Colonic mucosa (tissue), 4 donors: ENCODE measurements at places on chromosomes 7 and 10. TPM values are rescaled to one million over a fixed set of nuclear protein-coding genes. Genes with fewer than 3 reads are reported as not detected.

DNA sequence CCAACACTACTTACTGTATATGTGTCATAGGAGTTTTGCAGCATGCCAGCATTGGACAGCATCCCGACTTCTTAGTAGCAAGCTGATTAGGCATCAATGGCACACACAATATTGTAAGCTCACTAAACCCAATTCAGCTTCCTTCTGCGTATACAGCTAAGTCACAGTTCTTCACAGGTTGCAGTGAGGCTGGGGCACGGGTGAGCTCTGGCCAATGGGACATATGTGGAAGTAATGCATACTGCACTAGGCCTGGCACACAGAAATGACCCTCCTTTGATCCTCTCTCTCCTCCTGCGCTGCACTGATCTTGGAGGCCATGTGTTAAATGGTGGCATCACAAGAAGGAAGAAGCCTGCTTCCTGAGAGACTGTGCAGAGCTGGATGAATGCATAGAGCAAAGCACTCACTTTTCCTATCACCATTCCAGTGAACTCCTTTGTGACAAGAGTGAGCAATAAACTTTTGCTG is 11.9 kb downstream of the RAB11FIP2 start:
- no peak for DNase-seq

DNA sequence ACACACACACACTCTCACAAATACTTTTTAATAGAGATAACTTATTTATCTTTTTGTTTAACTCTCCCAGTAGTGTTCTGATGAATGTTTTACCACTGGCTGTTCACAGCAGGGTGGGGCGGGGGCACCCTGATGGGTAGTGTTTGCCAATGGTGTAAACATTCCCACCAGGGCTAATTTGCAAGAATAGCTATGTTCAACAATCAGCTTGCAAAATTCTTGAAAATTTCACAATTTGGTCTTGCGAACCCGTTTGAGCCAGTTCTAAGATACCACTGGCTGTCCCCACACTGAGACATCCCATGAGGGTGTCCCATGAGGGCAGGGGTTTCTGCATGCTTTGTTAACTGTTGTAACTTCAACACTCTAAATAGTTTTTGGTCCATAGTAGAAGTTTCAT is 348.5 kb downstream of the CXCL12 start:
- peak; percentile 2 for DNase-seq

GRCh38 chr7:134742688-134743350 is 36.6 kb upstream of the CALD1 start:
- DNase-seq = peak; percentile 26

GRCh38 chr10:94439275-94439861 is 37.0 kb downstream of the TBC1D12 start:
- DNase-seq = peak; percentile 27

- no peak for DNase-seq
These were observed 104.9 kb upstream of the YAE1 start for GRCh38 chr7:39461263-39461820.

DNA sequence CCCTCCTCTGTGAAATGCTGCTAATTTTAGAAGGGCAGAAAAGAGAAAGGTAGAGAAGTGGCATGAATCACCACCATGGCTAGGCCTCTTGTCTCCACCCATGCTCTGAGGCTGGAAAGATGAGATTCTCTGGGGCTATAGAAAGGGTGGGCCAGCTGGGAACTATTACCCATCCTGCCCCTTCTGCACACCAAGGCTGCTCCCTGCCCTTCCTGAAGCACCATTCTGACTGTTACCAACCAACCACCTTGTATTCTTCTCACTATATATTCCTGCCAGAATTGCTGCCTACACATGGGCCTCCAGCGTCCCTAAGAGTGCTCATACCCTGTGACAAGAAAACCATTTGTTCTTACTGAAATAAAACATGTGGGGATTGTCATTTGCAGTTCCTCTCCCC is 11.4 kb upstream of the DLX6 start:
- DNase-seq = no peak

The SNX8 gene
- 22.4 TPM for total RNA-seq

The STEAP1 gene
- total RNA-seq = 19.2 TPM
